ENCODE measurements at places on chromosomes 12 and 14. TPM values are rescaled to one million over a fixed set of nuclear protein-coding genes. Genes with fewer than 3 reads are reported as not detected.

DENND5B gene
- polyA plus RNA-seq, result 23.9 TPM

PRR4 gene
- 4.1 TPM for polyA plus RNA-seq

DNA sequence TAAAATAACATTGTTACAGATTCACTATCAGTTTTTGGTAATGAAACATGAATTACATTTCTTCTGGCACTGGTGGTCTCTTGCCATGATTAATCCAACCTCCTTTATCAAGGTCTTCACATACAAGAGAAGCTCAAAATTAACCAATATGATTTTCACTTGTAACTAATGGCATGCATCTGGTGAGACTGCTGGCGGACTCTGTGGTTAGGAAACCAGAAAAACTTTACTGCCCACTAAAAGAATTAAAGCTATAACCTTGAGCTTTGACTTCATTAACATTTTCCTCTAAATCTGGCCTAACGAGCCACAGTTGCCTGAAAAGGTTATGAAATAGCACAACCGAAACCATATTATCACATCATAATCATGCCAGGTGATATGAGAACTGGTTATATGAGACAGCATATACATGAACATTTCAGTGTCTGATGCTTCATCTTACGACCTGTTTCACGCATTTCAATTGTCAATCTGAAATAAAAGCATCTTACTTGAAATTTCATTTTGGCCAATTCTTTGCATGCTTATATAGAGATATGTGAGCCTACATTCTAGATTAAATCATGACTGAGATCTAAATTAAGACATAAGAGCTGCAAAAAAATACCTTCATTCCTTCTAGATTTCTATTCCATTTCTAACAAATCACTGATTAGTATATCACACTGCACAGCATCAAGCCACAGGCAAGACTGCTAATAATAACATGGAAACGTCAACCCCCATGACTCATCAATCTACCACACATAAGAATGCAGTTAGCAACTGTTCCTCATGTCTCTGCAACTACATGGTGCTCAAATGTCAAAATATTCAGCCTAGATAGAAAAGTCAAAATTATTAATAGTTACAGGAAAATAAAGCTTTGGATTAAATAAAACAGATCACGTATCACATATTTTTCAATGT lies 89.3 kb downstream of the OSBPL8 start:
- no peak for DNase-seq

TAS2R9 gene
- not detected for polyA plus RNA-seq

NRL gene
- polyA plus RNA-seq, result 1.7 TPM

DNA sequence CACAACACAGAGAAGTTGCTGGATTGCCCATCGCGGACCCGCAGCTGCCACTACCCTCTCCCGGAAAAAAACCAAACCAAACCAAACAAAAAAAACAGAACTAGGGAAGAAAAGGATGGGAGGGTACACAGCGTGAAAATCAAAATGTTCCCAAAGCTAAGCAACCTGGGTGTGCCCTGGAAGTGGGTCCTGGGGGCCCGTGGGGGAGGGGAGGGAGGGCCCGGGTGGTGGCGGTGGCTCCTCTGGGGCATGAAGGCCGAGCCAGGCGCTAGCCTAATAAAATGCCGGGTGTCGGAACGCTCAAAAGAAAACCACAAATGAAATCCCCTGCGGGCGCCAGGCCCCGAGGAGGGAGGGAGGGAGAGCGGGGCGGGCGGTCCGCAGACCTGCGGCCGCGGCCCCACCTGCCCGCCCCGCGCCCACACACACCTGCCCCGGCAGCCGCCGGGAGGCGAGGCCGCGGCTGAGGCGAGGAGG lies 787 bp downstream of the HECTD4 start:
- no peak for DNase-seq

DNA sequence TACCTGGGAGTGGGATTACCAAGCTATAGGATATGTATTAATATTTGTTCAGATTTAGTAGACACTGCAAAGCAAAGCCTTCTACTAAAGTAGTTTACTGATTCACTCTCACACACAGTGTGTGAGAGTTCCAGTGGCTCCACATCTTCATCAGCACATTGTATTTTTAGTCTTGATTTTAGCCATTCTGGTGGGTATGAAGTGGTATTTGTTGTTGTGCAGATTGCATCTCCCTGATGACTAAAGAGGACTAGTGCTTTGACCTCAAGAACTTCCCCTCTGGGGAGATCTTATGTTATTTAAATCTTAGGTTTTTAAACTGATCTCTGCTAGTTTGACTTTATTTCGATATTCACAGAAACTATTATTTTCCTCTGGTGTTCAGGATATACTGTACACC lies 479.7 kb upstream of the RGS6 start:
- DNase-seq, result no peak

DNA sequence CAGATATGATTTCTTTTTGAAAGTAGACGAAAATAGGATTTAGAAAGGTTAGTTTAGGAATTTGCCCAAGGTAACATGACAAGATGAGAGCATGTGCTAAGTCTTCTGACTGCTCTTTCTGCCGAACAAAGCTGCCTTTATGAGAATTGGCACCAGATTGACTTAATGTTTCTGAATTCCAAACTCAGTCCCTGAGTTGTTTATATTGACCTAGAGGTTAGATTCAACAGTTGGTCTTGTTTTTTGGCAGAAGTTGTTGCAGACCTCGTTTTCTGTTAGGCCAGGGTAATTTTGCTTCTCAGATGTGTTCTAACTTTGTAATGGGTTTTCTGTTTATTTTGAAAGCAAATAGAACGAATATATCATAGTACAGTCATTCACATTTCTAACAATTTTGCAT lies 61.5 kb upstream of the LRTM2 start:
- DNase-seq, result no peak

GRCh38 chr12:7991535-7991934 lies 41.0 kb upstream of the FOXJ2 start:
- DNase-seq, result no peak

GRCh38 chr12:68102163-68102562 lies 57.4 kb downstream of the IFNG start:
- no peak for DNase-seq

DNA sequence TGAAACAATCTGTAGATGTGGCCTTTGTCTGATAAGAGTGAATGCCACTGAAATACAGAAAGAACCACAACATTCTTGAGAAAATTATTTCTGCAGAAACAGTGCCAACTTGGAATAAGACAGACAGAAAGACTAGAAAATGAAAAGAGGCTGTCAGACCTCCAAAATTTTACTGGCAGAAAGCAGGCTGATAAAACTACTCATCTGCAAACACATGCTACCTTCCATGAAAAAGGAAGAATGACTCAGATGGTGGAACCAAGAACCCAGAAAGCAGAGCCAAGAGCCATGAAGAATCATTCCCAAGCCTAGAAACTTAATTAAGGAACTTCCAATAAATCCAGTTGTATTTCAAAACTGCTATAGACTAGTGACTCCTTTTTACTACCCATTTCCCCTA lies 31.9 kb upstream of the OSBPL8 start:
- DNase-seq, result no peak

GRCh38 chr12:981961-982360 lies 9.1 kb upstream of the ERC1 start:
- no peak for DNase-seq

NINJ2 gene
- polyA plus RNA-seq, result 3.2 TPM

CRIP1 gene
- polyA plus RNA-seq, result 36.2 TPM

DNA sequence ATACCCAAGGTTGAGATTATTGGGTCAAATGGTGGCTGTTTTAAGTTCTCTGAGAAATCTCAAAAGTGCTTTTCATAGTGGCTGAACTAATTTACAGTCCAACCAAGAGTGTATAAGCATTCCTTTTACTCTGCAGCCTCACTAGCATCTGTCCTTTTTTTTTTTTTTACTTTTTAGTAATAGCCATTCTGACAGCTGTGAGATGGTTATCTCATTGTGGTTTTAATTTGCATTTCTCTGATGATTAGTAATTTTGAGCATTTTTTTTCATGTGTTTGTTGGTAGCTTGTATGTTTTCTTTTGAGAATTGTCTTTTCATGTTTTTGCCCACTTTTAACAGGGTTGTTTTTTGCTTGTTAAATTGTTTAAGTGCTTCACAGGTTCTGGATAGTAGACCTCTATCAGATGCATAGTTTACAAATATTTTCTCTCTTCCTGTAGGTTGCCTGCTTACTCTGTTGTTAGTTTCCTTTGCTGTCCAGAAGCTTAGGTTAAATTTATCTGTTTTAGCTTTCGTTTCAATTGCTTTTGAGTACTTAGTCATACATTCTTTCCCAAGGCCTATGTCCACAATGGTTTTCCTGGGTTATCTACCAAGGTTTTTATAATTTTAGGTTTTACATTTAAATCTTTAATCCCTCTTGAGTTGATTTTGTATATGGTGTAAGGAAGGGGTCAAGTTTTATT lies 881.3 kb upstream of the SEL1L start:
- DNase-seq, result no peak

DNA sequence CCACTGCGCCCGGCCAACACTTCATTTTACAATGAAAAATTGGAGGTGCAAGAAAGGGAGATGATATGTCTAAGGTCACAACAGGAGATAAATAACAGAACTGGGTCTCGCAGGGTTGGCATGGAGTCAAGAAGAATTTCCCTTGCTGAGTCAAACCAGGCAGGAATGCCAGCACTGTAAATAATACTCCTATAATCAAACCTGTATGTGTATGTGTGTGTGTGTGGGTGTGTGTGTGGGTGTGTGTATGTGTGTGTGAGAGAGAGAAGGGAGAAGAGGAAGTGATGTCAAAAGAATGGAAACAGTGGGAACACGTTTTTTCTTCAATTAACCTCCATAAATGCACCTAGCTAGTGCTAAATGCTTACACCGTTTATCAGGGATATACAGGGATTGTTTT lies 70.4 kb downstream of the TMEM116 start:
- no peak for DNase-seq

- no peak for DNase-seq
Observed at GRCh38 chr12:81874166-81874565, 115.0 kb upstream of the PPFIA2 start.

DNA sequence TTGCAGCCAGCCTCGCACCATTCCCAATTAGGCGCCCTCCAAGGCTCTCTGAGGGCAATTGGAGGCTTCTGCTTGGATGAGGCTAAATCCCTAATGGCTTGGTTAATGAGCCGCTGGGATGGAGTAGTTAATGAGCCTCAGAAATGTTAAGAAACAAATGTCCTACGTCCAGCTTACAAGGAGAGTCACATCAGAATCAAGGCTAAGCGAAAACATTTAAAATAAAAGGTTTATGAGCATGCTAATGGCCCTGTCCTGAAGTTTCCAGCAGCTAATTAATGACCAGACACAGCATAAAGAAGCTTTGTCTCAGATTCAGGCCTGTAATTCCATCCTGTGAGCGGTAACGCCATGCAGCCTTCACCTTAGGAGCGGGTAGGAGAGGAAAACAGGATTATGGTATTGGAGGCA lies 200.7 kb upstream of the BCL2L14 start:
- no peak for DNase-seq

SERPINA5 gene
- polyA plus RNA-seq, result not detected

DNA sequence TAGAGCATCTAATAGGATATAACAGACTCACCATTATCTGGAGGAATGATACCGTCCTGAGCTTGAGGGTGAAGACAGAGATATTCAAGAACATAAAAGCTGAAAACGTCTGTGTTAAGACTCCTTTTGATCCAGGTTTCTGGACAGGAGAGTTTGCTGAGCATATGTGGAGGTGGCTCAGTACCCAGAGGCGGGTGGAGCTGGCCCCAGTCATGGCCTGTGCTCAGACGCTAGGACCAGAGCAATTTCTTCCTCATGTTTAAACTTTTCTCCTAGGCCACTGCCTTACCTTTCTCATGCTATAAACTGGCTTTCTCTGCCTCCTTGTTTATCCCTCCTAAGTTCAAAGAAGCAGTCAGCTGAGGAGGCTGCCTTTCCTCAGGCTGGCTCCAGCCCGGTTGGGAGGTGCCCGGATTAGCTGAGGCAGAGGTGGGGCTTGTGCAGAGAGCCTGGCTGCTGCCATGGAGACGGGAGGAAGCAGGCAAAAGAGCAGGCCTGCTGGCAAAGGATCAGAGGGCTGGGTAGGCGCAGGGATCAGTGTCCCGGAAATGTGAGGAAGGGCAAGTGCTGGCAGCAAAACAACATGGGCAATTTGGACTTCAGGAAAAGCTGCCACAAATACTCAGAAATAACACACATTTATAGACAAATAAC lies 13.7 kb downstream of the COA8 start:
- DNase-seq, result peak; percentile 46

KRT73 gene
- not detected for polyA plus RNA-seq
